ENCODE measurements at places on chromosomes 2 and 18. TPM values are rescaled to one million over a fixed set of nuclear protein-coding genes. Genes with fewer than 3 reads are reported as not detected.

POMC gene
- 0.67 TPM for polyA plus RNA-seq

SNTG2 gene
- not detected for polyA plus RNA-seq

TGFA gene
- polyA plus RNA-seq: 1.9 TPM

GATA6 gene
- 6.2 TPM for polyA plus RNA-seq

ESPNL gene
- 0.28 TPM for polyA plus RNA-seq

SFT2D3 gene
- 2.4 TPM for polyA plus RNA-seq

DSC1 gene
- polyA plus RNA-seq: not detected

GPR45 gene
- polyA plus RNA-seq: not detected

FRZB gene
- polyA plus RNA-seq: 0.61 TPM

IL1RN gene
- polyA plus RNA-seq: 28.5 TPM

TTLL4 gene
- 6.4 TPM for polyA plus RNA-seq

FAM161A gene
- polyA plus RNA-seq: 0.54 TPM

- H3K36me3 ChIP-seq: no peaks in the 10 kb centered on the region
- no peaks in the 10 kb centered on the region for H3K4me1 ChIP-seq
- DNase-seq: no peak
- H3K27ac ChIP-seq: no peak overlapping the region
Measured at GRCh38 chr2:174752403-174753037, 11.8 kb downstream of the CHRNA1 start.

- H3K4me3 ChIP-seq: no peak overlapping the region
- no peaks in the 10 kb centered on the region for H3K27me3 ChIP-seq
- no peaks in the 10 kb centered on the region for H3K36me3 ChIP-seq
- no peaks in the 10 kb centered on the region for H3K4me1 ChIP-seq
Measured at GRCh38 chr18:28820353-28820752, 643.4 kb upstream of the CDH2 start.

GRCh38 chr2:23526114-23526513 lies 141.1 kb downstream of the KLHL29 start:
- H3K27ac ChIP-seq: no peak overlapping the region
- no peak for DNase-seq

DNA sequence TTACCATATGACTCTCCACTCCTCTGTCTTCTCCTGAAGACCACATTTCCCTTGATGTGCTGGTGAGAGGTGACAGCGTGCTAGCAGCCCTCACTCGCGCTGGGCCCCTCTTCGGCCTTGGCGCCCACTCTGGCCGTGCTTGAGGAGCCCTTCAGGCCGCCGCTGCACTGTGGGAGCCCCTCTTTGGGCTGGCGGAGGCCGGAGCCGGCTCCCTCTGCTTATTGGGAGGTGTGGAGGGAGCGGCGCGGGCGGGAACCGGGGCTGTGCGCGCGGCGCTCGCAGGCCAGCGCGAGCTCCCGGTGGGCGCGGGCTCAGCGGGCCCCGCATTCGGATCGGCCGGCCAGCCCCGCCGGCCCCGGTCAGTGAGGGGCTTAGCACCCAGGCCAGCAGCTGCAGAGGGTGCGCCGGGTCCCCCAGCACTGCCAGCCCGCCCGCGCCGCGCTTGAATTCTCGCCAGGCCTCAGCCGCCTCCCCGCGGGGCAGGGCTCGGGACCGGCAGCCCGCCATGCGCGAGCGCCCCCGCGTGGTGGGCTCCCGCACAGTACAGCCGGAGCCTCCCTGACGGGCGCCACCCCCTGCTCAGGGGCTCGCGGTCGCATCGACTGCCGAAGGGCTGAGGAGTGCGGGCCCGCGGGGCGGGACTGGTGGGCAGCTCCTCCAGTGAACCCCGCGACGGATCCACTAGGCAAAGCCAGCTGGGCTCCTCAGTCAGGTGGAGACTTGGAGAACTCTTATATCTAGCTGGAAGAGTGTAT lies 246.6 kb upstream of the REG3G start:
- peaks cover 3% of the 10 kb centered on the region for H3K27me3 ChIP-seq
- H3K27ac ChIP-seq: no peak overlapping the region
- DNase-seq: no peak
- no peaks in the 10 kb centered on the region for H3K36me3 ChIP-seq

- peaks cover 13% of the 10 kb centered on the region for H3K27me3 ChIP-seq
- H3K4me3 ChIP-seq: no peak overlapping the region
- DNase-seq: no peak
Measured at GRCh38 chr2:236239276-236240065, 24.7 kb downstream of the ASB18 start.

GRCh38 chr2:4604767-4605166 lies 901.4 kb downstream of the DCDC2C start:
- no peak overlapping the region for H3K4me3 ChIP-seq
- H3K36me3 ChIP-seq: no peaks in the 10 kb centered on the region
- no peaks in the 10 kb centered on the region for H3K27me3 ChIP-seq
- DNase-seq: no peak
- no peak overlapping the region for H3K27ac ChIP-seq

DNA sequence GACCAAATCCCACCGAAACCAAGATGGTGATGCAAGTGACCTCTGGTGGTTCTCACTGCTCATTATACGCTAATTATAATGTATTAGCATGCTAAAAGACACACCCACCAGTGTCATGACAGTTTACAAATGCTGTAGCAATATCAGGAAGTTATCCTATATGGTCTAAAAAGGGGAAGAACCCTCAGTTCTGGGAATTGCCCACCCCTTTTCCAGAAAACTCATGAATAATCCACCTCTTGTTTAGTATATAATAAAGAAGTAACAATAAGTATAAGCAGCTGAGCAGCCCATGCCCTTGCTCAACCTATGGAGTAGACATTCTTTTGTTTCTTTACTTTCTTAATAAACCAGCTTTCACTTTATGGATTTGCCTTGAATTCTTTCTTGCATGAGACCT lies 31.0 kb upstream of the FMNL2 start:
- no peak for DNase-seq
- no peak overlapping the region for H3K4me3 ChIP-seq
- no peak overlapping the region for H3K27ac ChIP-seq
- H3K27me3 ChIP-seq: no peaks in the 10 kb centered on the region

- no peaks in the 10 kb centered on the region for H3K27me3 ChIP-seq
- H3K36me3 ChIP-seq: no peaks in the 10 kb centered on the region
- no peak overlapping the region for H3K27ac ChIP-seq
- DNase-seq: no peak
- peaks cover 14% of the 10 kb centered on the region for H3K4me1 ChIP-seq
- H3K4me3 ChIP-seq: no peak overlapping the region
Measured at GRCh38 chr2:6880200-6880733, 2.7 kb downstream of the RSAD2 start.

DNA sequence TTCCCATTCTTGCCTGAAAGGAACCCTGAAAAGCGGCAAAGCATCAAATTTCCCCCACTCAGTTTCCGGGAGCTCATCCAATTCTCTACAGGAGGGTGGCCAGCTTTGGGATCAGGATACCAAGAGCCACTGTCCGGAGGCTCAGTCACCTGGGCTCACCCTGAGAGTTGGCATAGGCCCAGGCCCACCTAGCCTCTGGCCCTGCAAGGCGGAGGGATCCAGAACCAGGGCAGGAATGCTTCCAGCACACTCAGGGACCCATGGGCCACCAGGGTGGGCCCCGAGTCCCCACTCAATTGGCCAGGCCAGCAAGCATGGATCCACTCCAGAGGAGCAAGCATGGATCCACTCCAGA lies 432.9 kb upstream of the MYT1L start:
- no peak overlapping the region for H3K27ac ChIP-seq
- no peaks in the 10 kb centered on the region for H3K36me3 ChIP-seq
- no peaks in the 10 kb centered on the region for H3K4me1 ChIP-seq
- DNase-seq: no peak
- no peak overlapping the region for H3K4me3 ChIP-seq
- no peaks in the 10 kb centered on the region for H3K27me3 ChIP-seq

GRCh38 chr2:85588236-85588635 lies 4.0 kb downstream of the VAMP5 start:
- H3K36me3 ChIP-seq: no peaks in the 10 kb centered on the region
- no peaks in the 10 kb centered on the region for H3K27me3 ChIP-seq
- H3K27ac ChIP-seq: peak overlapping the region; percentile 32
- peaks cover 12% of the 10 kb centered on the region for H3K4me1 ChIP-seq
- H3K4me3 ChIP-seq: no peak overlapping the region
- no peak for DNase-seq

- H3K4me3 ChIP-seq: no peak overlapping the region
- no peak overlapping the region for H3K27ac ChIP-seq
- DNase-seq: no peak
- no peaks in the 10 kb centered on the region for H3K27me3 ChIP-seq
- H3K4me1 ChIP-seq: peaks cover 16% of the 10 kb centered on the region
Measured at GRCh38 chr2:65053199-65053598, 3.0 kb upstream of the CEP68 start.

DNA sequence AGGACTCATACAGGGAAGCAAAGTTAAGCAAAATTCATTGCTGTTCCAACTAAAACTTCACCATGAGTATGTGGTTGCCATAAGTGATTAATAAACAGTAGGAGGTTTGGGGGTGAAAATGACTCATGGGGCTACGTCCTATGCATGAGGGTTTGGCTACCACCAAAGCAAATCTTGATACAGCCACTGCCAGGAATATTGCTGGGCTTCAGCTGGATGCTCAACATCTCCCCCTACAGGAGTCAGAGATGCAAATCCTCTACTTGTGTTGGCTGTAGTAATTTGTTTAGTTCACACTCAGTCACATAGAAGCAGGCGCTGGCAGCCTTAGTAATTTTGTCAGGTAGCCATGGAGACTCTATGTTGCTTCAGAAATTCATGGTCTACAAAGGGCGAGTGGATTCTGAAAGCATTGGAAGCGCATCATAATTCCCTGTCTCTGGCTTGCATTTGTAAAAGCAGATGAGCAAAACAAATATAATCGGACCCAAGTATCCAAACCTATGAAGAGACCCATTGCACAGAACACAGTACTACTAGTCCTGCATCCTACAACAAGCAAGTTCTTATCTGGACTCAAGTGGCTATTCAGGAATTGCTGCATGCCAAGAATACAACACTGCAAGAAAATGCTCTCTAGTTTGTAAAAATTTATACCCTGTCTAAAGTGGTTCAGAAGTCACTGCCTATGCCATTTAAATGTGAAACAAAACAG lies 76.0 kb downstream of the CD28 start:
- no peak overlapping the region for H3K27ac ChIP-seq
- no peak for DNase-seq
- no peaks in the 10 kb centered on the region for H3K36me3 ChIP-seq
- H3K4me1 ChIP-seq: peaks cover 5% of the 10 kb centered on the region

DNA sequence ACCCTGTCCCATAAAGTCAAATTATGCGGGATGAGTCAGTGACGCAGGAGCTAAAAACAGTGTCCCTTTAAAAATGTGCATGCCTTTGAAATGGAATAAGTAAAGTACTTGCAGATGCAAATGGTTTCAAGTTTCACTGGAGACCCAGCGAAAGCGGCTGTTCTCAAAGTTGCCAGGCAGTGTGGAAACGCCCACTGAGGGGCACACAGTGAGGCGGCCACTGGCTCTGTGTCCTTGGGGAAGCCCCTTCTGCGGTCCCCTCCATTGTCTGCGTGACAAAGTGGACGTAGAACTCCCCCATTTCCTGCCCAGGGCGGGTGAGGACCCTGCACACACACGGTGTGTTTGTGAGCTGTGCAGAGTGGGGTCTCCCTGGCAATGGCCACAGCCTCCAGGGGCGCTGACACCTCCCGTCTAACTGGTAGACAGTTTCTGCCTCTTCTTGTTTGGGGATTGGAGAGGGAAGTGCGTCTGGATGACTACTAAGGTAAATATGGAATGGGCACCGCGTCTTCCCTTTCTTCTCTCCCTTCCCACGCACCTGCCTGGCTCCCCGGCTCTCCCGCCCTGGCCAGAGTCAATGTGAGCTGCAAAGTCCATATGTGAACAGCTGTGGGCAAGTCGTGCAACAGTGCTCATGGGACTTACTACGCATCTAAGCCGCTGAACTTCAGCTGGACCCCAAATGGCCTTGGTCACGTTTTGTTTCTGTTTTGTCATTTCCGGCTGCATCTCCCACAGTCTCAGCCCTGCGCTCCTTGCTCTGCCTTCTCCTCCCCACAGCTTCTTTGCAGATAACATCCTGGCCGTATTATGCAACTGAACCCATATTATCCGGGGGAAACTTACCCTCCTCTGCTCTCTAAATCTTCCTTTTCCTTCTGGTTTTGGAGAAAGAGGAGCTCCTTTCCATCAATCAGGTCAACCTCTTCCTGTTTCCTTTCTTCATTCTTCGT lies 33.7 kb upstream of the ZNF516 start:
- H3K4me3 ChIP-seq: peak overlapping the region; percentile 63
- peaks cover 20% of the 10 kb centered on the region for H3K4me1 ChIP-seq
- peak overlapping the region; percentile 3 for H3K27ac ChIP-seq

GRCh38 chr18:13461936-13462335 lies 243.4 kb downstream of the LDLRAD4 start:
- H3K27me3 ChIP-seq: no peaks in the 10 kb centered on the region
- no peak overlapping the region for H3K4me3 ChIP-seq
- peaks cover 2% of the 10 kb centered on the region for H3K4me1 ChIP-seq
- DNase-seq: no peak

DNA sequence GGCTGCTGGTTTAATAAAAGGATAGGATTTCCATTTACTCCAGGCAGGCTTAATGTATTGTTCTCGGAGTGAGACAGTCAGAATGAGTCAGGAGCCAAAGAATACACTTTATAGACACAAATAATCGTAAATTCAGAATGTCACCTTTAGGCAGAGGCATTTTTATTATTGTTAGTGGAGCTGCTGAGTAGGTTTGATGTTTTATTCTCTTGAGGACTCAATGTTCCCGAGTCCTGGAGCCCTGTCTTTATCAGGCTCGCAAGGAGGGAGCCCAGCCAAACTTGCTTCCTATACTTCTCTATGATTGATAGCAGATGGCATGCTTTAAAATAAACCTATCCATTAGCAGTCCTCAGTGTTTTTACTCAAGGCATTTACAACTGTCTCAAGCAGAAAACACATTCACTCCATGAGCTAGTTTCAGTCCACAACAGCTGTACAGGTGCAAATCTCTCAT lies 492.3 kb upstream of the ZEB2 start:
- no peak overlapping the region for H3K4me3 ChIP-seq
- H3K36me3 ChIP-seq: no peaks in the 10 kb centered on the region
- H3K4me1 ChIP-seq: no peaks in the 10 kb centered on the region
- DNase-seq: no peak
- H3K27me3 ChIP-seq: no peaks in the 10 kb centered on the region
- H3K27ac ChIP-seq: no peak overlapping the region

DNA sequence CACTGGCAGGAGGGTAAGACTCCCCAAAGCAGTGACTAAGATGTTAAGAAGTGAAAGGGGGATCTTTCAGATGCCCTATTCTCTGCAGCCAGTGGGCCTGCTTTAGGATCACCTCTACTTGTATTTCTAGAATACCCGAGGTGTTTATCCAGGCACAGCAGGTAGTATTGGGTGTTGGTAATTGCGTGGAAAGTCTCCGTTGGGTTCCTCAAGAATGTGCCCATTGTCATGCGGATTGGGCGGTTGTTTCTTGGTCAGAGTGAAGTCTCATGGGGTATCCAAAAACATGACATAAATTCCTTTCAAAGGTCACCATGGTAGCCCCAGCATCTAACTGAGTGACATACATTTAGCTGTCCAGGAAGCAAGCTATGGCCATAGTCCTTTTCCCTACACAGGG lies 308.8 kb downstream of the RPIA start:
- no peaks in the 10 kb centered on the region for H3K4me1 ChIP-seq
- no peaks in the 10 kb centered on the region for H3K36me3 ChIP-seq
- no peak overlapping the region for H3K4me3 ChIP-seq
- DNase-seq: no peak
- H3K27ac ChIP-seq: no peak overlapping the region

All from liver (tissue), 10 donors.